Activated CD4-positive, alpha-beta memory T cell treated with anti-CD3 and anti-CD28 coated beads, Interleukin-2, amount 10 ng/mL, durations not matched to agents 7 days and 5 days (primary cell): ENCODE measurements at places on chromosomes 4 and X. TPM values are rescaled to one million over a fixed set of nuclear protein-coding genes. Genes with fewer than 3 reads are reported as not detected.

Gene RGN
- total RNA-seq: not detected

DNA sequence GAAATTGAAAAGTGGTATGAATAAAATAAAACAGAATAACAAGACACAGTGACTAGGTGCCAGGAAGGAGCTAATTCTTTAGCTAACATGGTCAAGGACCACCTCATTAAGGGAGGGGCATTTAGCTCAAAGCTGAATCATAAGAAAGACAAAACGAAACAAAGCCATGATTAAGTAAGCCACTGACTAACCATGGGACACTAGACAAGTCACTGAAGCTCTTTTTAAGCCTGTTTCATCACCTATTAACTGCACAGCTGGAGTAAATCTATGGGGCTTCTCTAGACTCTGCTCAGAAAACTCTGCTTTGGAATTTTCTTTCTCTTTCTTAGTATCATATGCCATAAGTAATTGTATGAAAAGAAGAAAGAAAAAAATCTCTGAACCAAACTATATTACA is 49.8 kb upstream of the C1QTNF7 start:
- H3K27me3 ChIP-seq: peaks cover 6% of the 10 kb centered on the region
- H3K36me3 ChIP-seq: no peaks in the 10 kb centered on the region
- DNase-seq: no peak

Gene BEX3
- 20.0 TPM for total RNA-seq

Gene FRMPD3
- total RNA-seq: not detected

Gene SPANXA1
- total RNA-seq: not detected

DNA sequence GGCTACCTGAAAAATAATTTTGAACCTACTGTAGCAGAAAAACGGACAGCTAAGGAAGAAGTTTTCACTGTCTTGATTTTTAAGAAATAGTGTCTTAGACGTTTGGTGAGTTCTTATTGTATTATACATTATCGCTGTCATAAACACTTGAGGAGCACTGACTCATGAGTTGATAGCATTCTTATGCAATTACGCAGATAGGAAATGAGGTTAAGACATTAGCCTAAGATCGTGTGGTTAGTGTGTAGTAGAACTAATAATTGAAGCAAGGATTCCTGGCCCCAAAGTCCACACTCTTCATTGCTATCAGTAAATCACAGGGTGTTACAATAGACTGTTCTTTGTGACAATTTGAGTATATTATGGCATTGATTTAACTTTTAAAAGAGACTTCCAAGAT is 238.1 kb downstream of the ARAP2 start:
- no peak overlapping the region for H3K4me3 ChIP-seq
- no peaks in the 10 kb centered on the region for H3K27me3 ChIP-seq
- DNase-seq: no peak
- H3K27ac ChIP-seq: no peak overlapping the region
- H3K36me3 ChIP-seq: no peaks in the 10 kb centered on the region

Gene FRMD7
- total RNA-seq: not detected

Gene LANCL3
- 0.18 TPM for total RNA-seq

Gene PCYT1B
- total RNA-seq: 0.25 TPM

Gene HSFX3
- total RNA-seq: not detected

Gene SPANXB1
- total RNA-seq: not detected

GRCh38 chr4:57866468-57867171 is 756.4 kb upstream of the IGFBP7 start:
- no peak overlapping the region for H3K27ac ChIP-seq
- no peak for DNase-seq
- H3K27me3 ChIP-seq: no peaks in the 10 kb centered on the region
- no peaks in the 10 kb centered on the region for H3K36me3 ChIP-seq
- no peaks in the 10 kb centered on the region for H3K4me1 ChIP-seq

- no peaks in the 10 kb centered on the region for H3K36me3 ChIP-seq
- H3K4me3 ChIP-seq: no peak overlapping the region
- no peak overlapping the region for H3K27ac ChIP-seq
- no peak for DNase-seq
- H3K27me3 ChIP-seq: no peaks in the 10 kb centered on the region
These were observed 84.5 kb downstream of the FAM53A start for GRCh38 chr4:1599491-1600210.

DNA sequence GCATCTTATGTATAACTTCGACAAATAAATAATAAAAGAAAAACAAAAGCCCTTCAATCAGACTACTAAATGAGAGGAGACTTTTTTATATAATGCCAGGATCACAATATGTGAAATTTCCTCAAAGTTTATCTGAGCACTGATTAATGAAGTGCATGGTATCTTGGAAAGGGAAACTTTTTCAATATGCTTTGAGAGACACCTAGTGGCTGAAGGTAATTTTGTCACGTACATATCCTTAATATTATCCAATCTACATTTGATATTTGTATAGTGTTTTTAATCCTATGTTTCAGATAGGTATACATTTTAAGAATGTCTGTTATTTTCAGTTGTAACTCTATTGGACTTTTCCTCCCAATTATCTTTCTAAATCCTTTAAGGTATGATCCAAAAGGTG is 146.8 kb downstream of the KLHL4 start:
- H3K4me3 ChIP-seq: no peak overlapping the region
- no peaks in the 10 kb centered on the region for H3K27me3 ChIP-seq
- no peak overlapping the region for H3K27ac ChIP-seq
- H3K4me1 ChIP-seq: no peaks in the 10 kb centered on the region
- no peak for DNase-seq

Gene NKX3-2
- not detected for total RNA-seq

- H3K27me3 ChIP-seq: no peaks in the 10 kb centered on the region
- no peak overlapping the region for H3K4me3 ChIP-seq
- no peak overlapping the region for H3K27ac ChIP-seq
- no peaks in the 10 kb centered on the region for H3K4me1 ChIP-seq
- no peaks in the 10 kb centered on the region for H3K36me3 ChIP-seq
These were observed 1260.9 kb downstream of the C4orf33 start for GRCh38 chr4:130356873-130357272.

GRCh38 chr4:139575072-139575471 is 19.1 kb upstream of the SETD7 start:
- H3K36me3 ChIP-seq: no peaks in the 10 kb centered on the region
- H3K27me3 ChIP-seq: peaks cover 7% of the 10 kb centered on the region
- no peaks in the 10 kb centered on the region for H3K4me1 ChIP-seq
- DNase-seq: no peak
- no peak overlapping the region for H3K4me3 ChIP-seq
- H3K27ac ChIP-seq: no peak overlapping the region

DNA sequence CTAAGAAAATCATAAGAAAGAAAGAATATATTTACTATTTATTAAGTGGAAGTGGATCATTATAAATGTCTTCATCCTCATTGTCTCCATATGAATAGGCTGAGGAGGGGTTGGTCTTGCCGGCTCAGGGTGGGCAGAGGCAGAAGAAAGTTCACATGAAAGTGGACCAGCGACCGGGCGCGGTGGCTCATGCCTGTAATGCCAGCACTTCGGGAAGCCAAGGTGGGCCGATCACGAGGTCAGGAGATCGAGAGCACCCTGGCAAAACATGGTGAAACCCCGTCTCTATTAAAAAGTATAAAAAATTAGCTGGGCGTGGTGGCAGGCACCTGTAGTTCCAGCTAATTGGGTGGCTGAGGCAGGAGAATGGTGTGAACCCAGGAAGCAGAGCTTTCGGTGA is 1145.4 kb downstream of the STIM2 start:
- no peaks in the 10 kb centered on the region for H3K27me3 ChIP-seq
- no peak overlapping the region for H3K27ac ChIP-seq
- no peak overlapping the region for H3K4me3 ChIP-seq
- no peaks in the 10 kb centered on the region for H3K36me3 ChIP-seq
- no peaks in the 10 kb centered on the region for H3K4me1 ChIP-seq

Gene MAGEE2
- total RNA-seq: not detected

GRCh38 chr4:20684852-20685763 is 15.2 kb upstream of the PACRGL start:
- peaks cover 11% of the 10 kb centered on the region for H3K27me3 ChIP-seq
- H3K27ac ChIP-seq: no peak overlapping the region
- H3K4me1 ChIP-seq: no peaks in the 10 kb centered on the region
- H3K36me3 ChIP-seq: no peaks in the 10 kb centered on the region
- no peak for DNase-seq

Gene TLL1
- not detected for total RNA-seq

Gene GUCY1A1
- not detected for total RNA-seq

Gene RAB39B
- 14.7 TPM for total RNA-seq
